ENCODE measurements at places on chromosomes 13 and 19. TPM values are rescaled to one million over a fixed set of nuclear protein-coding genes. Genes with fewer than 3 reads are reported as not detected.

DNA sequence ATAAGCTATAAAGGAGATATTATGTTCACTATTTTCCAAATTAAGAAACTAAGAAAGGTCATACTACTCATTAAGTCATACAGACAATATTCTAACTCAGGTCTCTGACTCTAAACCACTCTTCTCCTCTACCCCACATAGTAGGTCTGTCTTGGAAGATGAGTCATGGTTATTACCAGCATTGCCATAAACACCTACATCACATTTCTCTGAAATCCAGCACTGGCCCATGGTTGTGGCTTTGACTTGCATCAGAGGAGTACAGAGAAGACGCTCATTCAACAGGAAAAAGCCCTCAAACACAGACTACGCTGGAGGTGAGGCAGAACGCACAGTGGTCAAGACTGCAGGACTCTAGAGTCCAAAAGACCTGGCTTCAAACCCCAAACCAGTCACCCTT, 476.8 kb downstream of the COG6 start:
- DNase-seq: no peak

GRCh38 chr19:48746738-48747575, at the start of gene IZUMO1:
IZUMO1 (minus strand) TSS chr19:48746909; CDS start chr19:48745859, 1,050 bp downstream.
- DNase-seq: peak; percentile 82

GRCh38 chr19:47240996-47241918, 10.3 kb upstream of the BBC3 start:
- DNase-seq: no peak

DNA sequence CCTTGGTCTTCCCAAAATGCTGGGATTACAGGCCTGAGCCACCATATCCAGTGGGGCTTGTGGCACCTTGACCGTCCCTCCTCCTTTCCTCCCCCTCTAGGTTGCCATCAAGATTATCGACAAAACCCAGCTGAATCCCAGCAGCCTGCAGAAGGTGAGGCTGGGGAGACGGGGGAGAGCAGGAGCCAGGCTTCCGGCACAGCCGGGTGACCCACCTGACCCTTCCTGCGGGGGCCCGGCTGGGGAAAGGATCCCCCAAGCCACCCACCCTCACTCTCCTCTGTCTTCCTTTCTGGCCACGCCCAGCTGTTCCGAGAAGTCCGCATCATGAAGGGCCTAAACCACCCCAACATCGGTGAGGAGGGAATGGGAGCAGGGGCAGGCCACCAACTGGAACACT, 11.9 kb downstream of the MARK4 start:
- no peak for DNase-seq

DNA sequence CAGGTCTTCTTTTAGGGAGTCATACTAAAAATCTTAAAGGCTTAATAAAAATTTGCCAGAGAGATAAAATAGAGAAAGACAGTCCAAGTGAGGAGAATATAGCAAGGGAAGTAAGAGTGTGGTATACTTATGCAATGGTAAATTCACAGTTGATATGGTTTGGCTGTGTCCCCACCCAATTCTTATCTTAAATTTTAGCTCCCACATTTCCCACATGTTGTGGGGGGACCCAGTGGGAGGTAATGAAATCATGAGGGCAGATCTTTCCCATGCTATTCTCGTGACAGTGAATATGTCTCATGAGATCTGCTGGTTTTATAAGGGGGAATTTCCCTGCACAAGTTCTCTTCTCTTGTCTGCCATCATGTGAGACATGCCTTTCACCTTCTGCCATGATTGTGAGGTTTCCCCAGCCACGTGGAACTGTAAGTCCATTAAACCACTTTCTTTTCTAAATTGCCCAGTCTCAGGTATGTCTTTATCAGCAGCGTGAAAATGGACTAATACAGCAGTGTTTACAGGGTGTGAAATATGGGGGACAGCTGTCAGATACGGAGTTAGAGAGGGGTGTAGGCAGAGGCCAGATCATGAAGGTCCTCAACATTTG, 115.4 kb downstream of the UGGT2 start:
- DNase-seq: no peak

GRCh38 chr13:50911937-50912795, 2.6 kb downstream of the RNASEH2B start:
- DNase-seq: peak; percentile 52

- no peak for DNase-seq
Observed at GRCh38 chr13:101627556-101627943, 175.1 kb downstream of the ITGBL1 start.

DNA sequence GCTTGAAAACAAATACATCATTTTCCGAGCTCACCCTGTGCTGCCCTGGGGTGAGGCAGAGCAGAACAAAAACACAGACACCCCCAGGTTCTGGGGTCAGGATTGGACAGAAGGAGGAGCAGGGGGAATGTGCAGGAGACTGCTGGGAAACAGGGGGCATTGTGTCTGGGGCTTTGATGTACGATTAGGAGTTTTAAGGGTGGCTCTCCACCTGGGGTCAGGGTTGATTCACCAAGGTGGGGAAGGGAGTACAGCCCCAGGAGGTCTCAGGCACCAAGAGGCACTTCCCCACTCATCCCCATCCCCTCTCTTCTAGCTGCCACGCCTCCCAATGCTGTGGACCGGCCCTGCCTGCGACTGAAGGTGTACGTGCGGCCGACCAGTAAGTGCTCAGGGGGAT, 12.6 kb downstream of the EFNA2 start:
- DNase-seq: no peak

- DNase-seq: no peak
Observed at GRCh38 chr13:30006246-30006645, 155.8 kb upstream of the UBL3 start.

GRCh38 chr13:45224176-45224575, 23.3 kb upstream of the KCTD4 start:
- DNase-seq: no peak

- DNase-seq: no peak
Observed at GRCh38 chr19:38304866-38305429, 897 bp downstream of the C19orf33 start.

- no peak for DNase-seq
Observed at GRCh38 chr13:50485979-50486935, 357.2 kb downstream of the DLEU7 start.

DNA sequence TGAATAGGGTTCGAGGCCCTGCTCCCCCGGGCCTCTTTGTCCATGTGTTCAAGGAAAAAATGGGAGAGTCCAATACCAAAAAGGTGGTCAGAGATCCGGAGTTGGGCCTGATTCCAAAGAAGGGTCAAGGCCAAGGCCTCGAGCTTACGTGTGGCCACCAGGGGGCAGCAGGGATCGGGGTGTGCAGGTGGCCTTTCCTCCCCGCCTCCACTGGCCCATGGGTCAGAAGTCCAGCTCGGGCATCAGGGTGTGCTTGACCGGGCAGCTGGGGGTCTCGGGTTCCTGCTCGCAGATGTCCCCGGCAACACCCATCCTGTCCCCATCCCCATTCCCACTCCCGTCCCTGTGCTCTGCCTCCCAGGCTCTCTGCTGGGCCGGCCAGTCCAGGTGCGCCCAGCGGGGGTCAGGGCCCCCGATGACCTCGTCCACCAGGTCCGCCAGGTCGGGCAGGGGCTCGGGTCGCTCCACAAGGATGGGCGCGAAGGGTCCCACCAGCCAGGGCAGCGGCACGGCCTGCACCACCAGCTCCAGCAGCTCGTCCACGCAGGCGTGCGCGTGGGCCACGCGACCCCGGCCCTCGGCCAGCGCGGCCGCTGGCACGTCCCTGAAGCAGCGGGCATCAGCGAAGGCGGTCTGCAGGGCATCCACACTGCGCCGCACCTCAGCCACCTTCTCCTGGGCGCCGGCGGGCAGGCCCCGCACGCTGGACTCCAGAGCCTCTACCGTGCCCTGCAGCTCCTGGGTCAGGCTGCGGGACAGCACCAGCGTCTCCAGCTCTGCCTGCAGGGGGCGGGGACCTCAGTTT, 5.2 kb upstream of the PLIN4 start:
- no peak for DNase-seq

- DNase-seq: no peak
Observed at GRCh38 chr19:4493929-4494690, 22.0 kb downstream of the HDGFL2 start.

GRCh38 chr19:40862333-40862732, 12.1 kb upstream of the CYP2A6 start:
- no peak for DNase-seq

The IFNL1 gene
- not detected for total RNA-seq

The CCDC8 gene
- total RNA-seq: 3.3 TPM

The ZNF724 gene
- 2.5 TPM for total RNA-seq

The CGB2 gene
- total RNA-seq: not detected

The EDNRB gene
- 18.8 TPM for total RNA-seq

The OR7A5 gene
- not detected for total RNA-seq
